ENCODE measurements at places on chromosomes 3 and 15. TPM values are rescaled to one million over a fixed set of nuclear protein-coding genes. Genes with fewer than 3 reads are reported as not detected.

Gene P2RY12
- 1.4 TPM for total RNA-seq

Gene CPN2
- not detected for total RNA-seq

Gene OXTR
- 0.47 TPM for total RNA-seq

Gene AMT
- total RNA-seq: 6.6 TPM

Gene LOXL1
- 59.0 TPM for total RNA-seq

Gene PDE8A
- total RNA-seq: 19.2 TPM

Gene C15orf62
- 0.83 TPM for total RNA-seq

Gene SOX14
- not detected for total RNA-seq

Gene CEP19
- total RNA-seq: 1.1 TPM

Gene CIP2A
- total RNA-seq: 2.9 TPM

Gene OR5K2
- not detected for total RNA-seq

Gene MCF2L2
- total RNA-seq: 0.08 TPM

Gene NMB
- total RNA-seq: 6.3 TPM

Gene VILL
- total RNA-seq: 4.2 TPM

Gene SLC12A8
- 1.1 TPM for total RNA-seq

Gene FGD5
- 9.6 TPM for total RNA-seq

Gene CSTA
- 1.1 TPM for total RNA-seq

Gene EPHA3
- total RNA-seq: 5.4 TPM

Gene CA12
- total RNA-seq: 5.5 TPM

Gene GPR149
- not detected for total RNA-seq

Gene CCRL2
- total RNA-seq: 4.2 TPM

Gene PSMA4
- 87.1 TPM for total RNA-seq

Gene C2CD4B
- total RNA-seq: 3.9 TPM

Gene ANKUB1
- not detected for total RNA-seq

Gene NOP10
- total RNA-seq: 115 TPM

Gene IP6K1
- total RNA-seq: 30.9 TPM

Gene CHSY1
- total RNA-seq: 23.1 TPM

Gene CIB1
- 24.9 TPM for total RNA-seq

Gene CX3CR1
- total RNA-seq: 0.59 TPM

Gene CLDN1
- 9.0 TPM for total RNA-seq
